ENCODE measurements at places on chromosomes 7 and 10.

DNA sequence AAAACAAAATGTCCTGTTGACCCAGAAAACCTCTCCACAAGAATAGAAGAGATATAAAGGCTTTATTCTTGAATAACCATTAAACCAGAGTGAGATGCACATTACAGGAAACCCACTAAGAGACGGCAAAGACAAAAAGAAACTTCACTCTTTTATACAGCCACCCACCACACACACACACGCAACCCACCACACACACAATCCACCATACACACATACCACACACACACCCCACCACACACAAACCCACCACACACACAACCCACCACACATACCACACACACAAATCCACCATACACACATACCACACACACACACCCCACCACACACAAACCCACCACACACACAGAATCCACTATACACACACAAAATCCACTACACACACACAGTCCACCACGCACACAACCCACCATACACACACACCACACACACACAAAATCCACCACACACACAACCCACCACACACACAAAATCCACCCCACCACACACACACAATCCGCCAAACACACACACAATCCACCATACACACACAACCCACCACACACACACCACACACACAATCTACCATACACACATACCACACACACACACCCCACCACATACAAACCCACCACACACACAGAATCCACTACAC lies 9.5 kb upstream of the REPIN1 start:
- DNase-seq: no peak

- DNase-seq: no peak
Observed at GRCh38 chr7:114620208-114620607, 205.6 kb downstream of the FOXP2 start.

DNA sequence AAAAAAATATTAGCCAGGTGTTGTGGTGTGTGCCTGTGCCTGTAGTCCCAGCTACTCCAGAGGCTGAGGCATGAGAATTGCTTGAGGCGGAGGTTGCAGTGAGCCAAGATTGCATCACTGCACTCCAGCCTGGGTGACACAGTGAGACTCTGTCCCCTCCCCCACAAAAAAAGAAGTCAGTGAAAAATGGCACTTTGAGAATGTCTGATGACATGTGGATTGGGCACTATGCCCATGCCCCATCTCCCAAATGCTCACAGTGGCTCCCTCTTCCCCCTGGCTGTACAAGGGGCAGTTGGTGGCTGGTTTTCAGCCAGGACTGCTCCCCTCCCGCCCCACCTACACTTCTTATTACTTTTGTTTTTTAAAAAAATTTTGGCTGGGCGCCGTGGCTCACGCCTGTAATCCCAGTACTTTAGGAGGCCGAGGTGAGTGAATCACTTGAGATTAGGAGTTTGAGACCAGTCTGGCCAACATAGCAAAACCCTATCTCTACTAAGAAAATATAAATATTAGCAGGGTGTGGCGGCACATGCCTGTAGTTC lies 26.1 kb downstream of the IL15RA start:
- DNase-seq: no peak

DNA sequence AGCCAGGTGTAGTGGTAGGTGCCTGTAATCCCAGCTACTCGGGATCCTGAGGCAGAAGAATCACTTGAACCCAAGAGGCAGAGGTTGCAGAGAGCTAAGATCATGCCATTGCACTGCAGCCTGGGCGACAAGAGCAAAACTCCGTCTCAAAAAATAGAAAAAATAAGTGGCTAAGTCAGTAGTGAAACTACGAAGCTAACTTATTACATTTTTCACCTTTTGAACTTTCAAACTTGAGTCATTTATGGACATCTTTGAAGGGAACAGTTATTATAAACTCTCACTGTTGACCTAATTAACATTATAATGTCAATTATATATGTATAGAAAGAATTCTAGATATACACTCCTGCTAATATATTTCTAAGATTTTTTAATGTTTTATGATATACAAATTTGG lies 541.5 kb upstream of the C7orf33 start:
- DNase-seq: no peak

- DNase-seq: no peak
Observed at GRCh38 chr7:147894271-147894670, 696.3 kb upstream of the C7orf33 start.

DNA sequence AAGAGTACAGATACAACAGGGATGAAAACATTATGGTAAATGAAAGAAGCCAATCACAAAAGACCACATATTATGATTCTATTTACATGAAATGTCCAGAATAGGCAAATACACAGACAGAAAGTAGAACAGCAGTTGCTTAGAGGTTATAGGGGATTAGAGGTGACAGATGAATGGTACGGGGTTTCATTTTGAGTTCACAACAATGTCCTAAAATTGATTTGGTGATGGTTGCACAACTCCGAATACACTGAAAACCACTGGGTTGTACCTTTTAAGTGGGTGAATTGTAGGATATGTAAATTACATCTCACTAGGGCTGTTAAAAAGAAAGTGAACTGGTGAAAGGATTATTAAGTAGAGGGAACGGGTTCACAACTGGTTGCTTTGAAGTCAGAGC lies 76.3 kb upstream of the MRLN start:
- no peak for DNase-seq

GRCh38 chr7:21084286-21084685 lies 297.6 kb upstream of the SP8 start:
- no peak for DNase-seq

Measured in T1000 (cell line).